ENCODE measurements at places on chromosomes 1 and 21. TPM values are rescaled to one million over a fixed set of nuclear protein-coding genes. Genes with fewer than 3 reads are reported as not detected.

RAB7B gene
- polyA plus RNA-seq, result 3.7 TPM

GPR37L1 gene
- 0.06 TPM for polyA plus RNA-seq

HORMAD1 gene
- not detected for polyA plus RNA-seq

SMPDL3B gene
- 12.4 TPM for polyA plus RNA-seq

HSD3B1 gene
- 0.57 TPM for polyA plus RNA-seq

LIN28A gene
- polyA plus RNA-seq, result 0.10 TPM

GJA8 gene
- polyA plus RNA-seq, result not detected

ASAP3 gene
- polyA plus RNA-seq, result 38.6 TPM

AMY1A gene
- polyA plus RNA-seq, result not detected

C1orf21 gene
- 43.4 TPM for polyA plus RNA-seq

NFYC gene
- 84.1 TPM for polyA plus RNA-seq

TFF3 gene
- polyA plus RNA-seq, result 22.5 TPM

MROH7 gene
- 10.1 TPM for polyA plus RNA-seq

HMCN1 gene
- polyA plus RNA-seq, result 53.8 TPM

DNALI1 gene
- 64.3 TPM for polyA plus RNA-seq

NASP gene
- 352 TPM for polyA plus RNA-seq

TNFSF18 gene
- 1.6 TPM for polyA plus RNA-seq

BSND gene
- not detected for polyA plus RNA-seq

PTPN14 gene
- polyA plus RNA-seq, result 15.4 TPM

MFAP2 gene
- polyA plus RNA-seq, result 328 TPM

INKA2 gene
- 3.9 TPM for polyA plus RNA-seq

TRMT1L gene
- 15.1 TPM for polyA plus RNA-seq

RYR2 gene
- 7.9 TPM for polyA plus RNA-seq

PERM1 gene
- 0.40 TPM for polyA plus RNA-seq

SPRR2A gene
- not detected for polyA plus RNA-seq

SYT14 gene
- 0.36 TPM for polyA plus RNA-seq

AMPD1 gene
- not detected for polyA plus RNA-seq

RBM11 gene
- polyA plus RNA-seq, result 5.2 TPM

MYOM3 gene
- 0.12 TPM for polyA plus RNA-seq

HOOK1 gene
- polyA plus RNA-seq, result 42.7 TPM

PMVK gene
- polyA plus RNA-seq, result 33.8 TPM

VANGL2 gene
- polyA plus RNA-seq, result 45.3 TPM

CLEC20A gene
- 0.11 TPM for polyA plus RNA-seq
